Esophagus mucosa (tissue), 1 donor: ENCODE measurements at places on chromosomes 1 and 21.

DNA sequence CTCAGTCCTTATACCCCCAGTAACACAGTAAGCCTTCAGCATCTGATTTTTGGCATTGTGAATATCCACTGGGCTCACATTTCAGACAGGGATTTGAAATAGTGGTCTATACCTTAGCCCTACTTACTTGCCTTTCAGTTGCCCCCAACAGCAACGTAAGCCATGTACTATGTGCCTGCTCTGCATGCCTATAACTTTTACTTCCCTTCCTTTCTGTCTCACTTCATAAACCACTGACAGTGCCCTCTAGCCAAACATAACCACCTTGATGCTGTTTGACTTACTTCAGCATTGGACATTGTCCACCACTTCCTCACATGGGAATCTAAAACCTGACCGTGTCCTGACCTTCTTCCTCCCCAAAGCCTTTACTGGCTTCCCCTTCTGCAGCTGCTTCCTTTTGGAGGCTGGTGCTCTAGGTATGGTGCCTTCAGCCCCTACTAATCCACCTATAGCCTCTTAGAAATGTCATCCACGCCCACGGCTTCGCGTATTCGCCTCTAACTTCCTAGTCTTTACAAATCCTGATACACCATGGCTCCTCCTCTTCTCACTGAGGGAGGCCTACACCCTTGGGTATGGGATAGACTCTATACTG lies 3.6 kb upstream of the ZNF672 start:
- no peak for ATAC-seq

GRCh38 chr1:228866468-228866867 lies 131.2 kb downstream of the RHOU start:
- ATAC-seq = no peak

DNA sequence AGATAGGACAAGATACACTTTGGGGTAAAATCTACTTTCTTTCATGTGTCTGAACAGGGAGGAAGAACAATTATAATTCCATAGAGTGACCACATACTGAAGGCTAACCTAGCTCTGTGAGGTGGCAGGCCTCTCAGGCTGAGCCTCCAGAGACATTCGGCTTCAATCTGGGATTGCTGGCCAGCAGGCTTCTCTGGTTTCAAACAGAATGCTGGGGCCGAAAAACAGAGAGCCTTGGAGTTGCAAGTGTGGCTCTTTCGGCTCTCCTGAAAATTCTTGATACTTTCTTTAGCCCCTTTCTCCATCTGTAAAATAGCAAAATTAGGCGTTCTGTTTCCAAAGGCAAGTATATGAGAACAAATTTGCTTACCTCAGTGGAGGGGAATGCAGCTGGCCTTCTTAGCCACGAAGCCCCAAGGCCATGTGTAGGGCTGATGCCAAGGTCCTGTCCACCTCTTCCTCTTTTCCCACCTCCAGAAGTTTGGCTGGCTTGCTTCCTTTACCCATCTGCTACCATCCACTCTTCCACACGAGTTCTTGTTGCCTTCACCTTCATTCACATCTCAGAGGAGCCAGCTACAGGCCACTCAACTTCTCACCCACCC lies 30.0 kb upstream of the UBE2U start:
- no peak for ATAC-seq

- ATAC-seq = no peak
Observed at GRCh38 chr1:193827516-193827915, 641.1 kb upstream of the B3GALT2 start.

GRCh38 chr1:80882553-80882952 lies 918.2 kb upstream of the ADGRL2 start:
- no peak for ATAC-seq

- ATAC-seq = no peak
Observed at GRCh38 chr1:112457241-112457640, 51.5 kb upstream of the WNT2B start.

- no peak for ATAC-seq
Observed at GRCh38 chr1:191869790-191870312, 288.4 kb upstream of the RGS18 start.

- ATAC-seq = peak; percentile 73
Observed at GRCh38 chr1:209601809-209602657, 18.5 kb downstream of the CAMK1G start.

DNA sequence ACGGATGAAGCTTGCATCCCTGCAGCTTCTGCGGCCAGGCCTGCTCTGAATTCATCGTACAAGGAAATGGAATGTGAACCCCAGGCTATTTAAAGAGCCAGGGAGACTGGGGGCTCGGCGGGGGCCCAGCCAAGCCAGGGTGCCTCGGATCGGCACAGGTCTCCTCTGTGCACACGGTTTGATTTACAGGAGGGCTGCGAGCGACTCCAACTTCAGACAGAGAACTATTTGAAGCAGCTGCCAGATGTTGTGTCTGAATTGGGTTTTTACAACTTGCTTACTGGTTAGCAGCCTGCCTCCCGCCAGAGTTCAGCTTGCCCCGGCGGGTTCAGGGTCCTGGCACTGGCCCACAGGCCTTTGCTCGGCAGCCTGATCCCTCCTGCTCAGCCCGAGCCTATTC lies 83.2 kb downstream of the SPSB1 start:
- ATAC-seq = peak; percentile 2
